Activated T-helper 1 cell treated with anti-CD3 and anti-CD28 coated beads, Interleukin-2, amount 50 U/mL, for 16 hours (primary cell): ENCODE measurements at places on chromosomes 4 and X.

GRCh38 chrX:136865270-136866158 lies 15.0 kb downstream of the RBMX start:
- DNase-seq, result no peak

DNA sequence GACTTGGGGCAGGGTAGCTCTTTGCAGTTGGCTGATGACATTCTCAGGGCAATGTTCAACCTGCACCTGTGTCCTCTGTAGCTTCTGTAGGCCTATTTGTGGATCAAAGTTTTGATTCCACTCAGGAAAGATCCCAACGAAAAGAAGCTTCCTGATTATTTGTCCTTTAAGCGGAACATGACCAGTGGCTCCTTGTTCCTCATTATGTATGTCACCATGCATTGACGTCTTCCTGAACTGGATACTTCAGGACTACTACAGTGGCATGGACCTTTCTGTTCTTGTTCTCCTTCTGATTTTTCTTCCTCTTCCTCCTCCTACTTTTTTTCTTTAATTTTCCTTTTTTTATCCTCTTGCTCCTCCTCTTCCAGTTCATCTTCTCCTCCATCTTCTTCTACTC lies 62.4 kb downstream of the NBDY start:
- no peak for DNase-seq

DNA sequence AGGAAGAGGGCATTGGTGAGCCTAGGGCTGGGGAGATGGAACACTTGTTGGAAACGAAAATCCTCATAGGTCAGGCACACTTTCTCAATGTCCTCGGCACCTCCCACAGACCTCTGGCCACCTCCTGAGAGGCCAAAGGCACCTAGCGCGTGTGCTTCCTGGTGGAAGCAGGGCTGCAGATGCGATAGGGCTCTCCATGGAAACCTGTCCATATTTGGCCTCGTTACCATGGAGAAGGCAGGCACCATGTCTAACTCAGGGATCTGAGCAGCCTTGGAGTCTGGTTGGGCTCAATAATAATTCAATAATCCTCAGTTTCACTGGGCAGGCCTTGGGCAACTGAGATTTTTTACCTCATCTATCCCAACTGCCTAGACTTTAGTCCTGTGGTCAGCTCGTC lies 58.3 kb downstream of the RAI2 start:
- DNase-seq, result no peak

GRCh38 chr4:158020734-158021346 lies 152.0 kb downstream of the GASK1B start:
- DNase-seq, result no peak

DNA sequence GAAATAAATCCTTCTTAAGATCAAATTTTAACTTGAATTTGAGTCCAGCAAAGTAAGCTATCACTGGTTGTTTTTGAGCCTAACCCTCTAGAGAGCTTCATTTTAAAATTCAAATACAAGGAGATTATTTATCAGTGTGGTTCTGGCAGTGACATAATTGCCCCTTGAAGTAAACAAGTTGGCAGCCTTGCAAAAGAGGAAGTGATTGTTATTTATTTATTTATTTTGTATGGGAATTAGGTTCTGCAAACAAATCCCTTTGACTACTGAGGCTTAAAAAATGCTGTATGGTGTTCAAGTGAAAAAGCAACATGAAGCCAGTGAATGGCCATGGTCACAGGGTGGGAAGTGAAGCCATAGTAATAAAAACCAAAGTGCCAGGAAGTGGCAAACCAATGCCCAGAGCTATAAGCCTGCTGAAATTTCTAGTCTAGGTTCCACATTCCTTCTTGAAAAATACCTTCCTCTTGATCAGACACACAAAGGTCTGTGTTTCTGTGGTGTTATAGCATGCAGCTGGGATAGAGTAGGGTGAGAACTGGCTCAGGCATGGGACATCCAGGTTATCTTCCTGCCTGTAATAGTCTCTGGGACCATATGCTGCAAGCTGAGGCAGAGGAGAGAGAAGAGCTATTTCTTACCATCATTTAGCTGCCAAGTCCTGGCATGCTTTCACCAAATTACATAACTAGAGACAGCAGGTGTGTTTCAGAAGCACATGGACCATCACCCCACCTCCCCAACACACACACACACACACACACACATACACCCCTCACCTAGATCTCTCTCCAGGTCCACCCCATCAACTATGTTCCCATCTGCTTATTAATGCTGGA lies 47.1 kb upstream of the TSPAN7 start:
- DNase-seq, result no peak

GRCh38 chr4:60744767-60745166 lies 455.4 kb upstream of the ADGRL3 start:
- no peak for DNase-seq

GRCh38 chr4:152436384-152436783 lies 99.5 kb downstream of the FBXW7 start:
- no peak for DNase-seq

DNA sequence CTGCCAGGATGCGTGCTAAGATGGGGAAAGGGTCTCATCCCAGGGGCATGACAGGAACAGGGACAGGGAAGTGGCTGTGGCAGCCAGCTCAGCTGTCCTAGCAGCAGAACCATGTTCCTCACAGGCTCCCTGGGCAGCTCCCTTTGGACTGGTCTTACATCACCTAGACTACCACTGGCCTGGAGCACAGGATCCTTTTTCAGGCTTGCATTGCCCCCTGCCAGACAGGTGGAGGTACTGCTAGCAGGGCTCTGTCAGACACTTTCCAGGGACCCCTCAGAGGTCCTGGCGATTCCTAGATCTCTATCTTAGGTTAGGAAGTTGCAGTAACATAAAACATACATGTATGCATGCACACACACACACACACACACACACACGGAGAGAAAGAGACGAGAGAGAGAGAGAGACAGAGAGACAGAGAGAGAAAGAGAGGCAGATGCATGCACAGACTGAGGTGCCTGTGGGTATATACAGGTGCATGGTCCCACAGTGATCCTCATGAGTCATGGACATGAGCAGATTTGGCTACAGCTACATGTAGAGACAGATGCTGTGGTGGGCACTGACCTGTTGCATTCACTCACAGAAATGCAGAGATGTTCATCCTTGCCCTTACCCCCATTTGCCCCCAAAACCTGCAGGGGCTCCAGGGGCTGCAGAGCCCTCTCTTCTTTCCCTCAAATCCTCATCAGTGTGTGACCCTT lies 63.6 kb downstream of the STARD8 start:
- DNase-seq, result no peak

DNA sequence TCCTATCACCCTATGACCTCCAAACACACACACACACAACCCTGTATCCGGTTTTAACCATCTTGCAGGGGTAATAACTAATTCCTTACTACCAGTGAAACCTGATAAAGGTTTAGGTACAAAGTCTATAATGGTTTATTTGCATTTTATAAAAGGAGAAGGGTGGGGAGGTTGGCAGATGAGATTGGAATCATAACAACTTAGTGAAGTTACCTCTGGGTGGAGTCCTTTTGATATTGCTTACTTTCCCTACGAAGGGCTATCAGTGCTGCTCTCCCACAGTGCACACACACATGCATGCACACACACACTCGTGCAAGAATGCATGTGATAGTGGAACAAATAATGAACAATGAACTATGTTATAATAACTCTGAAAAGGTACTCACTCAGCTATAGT lies 56.1 kb downstream of the CCSER1 start:
- DNase-seq, result no peak

GRCh38 chr4:66328803-66329574 lies 658.7 kb upstream of the EPHA5 start:
- DNase-seq, result no peak

DNA sequence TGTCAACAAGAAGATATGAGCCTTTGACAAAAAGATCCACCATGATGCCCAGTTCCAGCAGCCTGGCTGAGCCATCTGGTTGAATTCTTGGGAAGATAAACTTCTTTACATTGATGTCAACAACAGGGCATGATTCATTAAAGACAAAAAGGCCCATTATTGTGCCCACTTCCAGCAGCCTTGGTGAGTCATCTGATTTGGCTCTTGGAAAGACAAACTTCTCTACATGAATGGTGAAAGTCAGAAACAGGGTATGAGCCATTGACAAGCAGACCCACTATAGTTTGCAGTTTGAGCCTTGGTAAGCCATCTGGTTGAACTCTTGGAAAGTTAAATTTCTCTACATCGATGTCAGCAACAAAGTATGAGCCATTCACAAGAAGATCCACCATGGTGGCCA lies 4.1 kb upstream of the CSF2RA start:
- DNase-seq, result no peak

DNA sequence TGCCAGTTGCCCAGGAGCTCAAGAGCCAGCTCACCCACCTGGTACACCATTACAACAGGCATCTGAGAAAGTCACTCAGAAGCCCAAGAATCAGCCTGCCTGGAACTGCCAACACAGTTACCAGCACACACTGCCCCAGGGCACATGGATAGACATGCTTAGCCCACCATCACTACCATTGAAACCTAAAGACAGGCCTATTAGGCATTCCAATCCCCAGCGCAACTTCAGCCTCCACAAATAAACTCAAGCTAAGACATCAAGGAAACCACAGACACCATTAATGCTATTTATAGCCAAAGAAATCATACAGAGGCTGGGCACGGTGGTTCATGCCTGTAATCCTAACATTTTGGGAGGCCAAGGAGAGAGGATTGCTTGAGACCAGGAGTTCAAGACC lies 42.3 kb downstream of the ATRX start:
- DNase-seq, result no peak

DNA sequence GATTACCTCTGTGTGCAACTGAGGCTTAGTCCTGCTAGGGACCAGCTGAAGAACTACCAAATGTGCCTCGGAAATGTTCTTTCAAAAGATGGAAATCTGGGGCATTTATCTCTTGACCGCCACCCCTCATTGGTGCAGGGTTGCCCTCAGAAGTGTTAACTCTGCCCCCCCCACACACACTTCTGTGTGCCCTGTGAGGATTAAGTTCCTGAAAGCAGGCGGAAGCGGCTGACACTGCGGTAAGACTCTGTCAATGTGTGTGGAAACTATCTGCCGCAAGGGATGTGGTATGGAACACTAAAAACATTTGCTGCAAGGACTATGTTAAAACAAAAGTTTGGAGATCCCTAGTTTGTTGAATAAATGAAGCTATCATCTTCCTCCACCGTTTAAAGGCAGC lies 106.9 kb upstream of the NDP start:
- DNase-seq, result no peak

DNA sequence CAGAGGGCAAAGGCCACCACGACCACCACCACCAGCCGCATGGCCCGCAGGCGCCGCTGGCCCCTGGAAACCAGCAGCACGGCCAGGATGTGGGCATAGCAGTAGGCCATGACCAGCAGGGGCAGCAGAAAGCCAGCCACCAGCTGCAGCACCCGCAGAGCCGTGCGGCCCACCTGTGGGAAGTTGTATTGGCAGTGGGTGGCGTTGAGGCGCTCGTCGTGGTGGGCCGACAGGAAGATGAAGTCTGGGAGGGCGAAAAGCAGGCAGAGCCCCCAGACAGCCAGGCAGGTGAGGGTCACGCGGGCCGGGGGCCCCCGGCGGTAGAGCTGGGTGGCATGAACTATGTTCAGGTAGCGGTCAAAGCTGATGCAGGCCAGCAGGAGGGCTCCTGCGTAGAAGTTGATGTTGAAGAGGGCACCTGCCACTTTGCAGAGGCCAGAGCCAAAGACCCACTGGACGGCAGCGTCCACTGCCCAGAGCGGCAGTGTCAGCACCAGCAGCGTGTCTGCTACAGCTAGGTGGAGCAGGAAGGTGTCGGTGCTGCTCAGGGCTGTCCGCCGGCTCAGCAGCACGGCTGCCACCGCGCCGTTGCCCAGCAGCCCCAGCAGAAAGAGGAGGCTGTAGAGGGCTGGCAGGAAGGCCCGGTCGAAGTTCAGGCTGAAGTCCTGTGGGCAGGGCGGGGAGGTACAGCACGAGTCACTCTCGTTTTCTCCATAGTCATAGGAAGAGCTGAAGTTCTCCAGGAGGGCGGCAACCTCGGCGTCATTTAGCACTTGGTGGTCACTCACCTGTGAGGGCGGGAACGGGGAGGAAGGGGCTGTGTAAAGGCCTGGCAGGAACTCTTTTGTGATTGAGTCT lies 1.4 kb downstream of the CXCR3 start:
- DNase-seq, result no peak

- DNase-seq, result no peak
Observed at GRCh38 chrX:23954396-23954795, 46.6 kb downstream of the CXorf58 start.

GRCh38 chrX:123175366-123176122 lies 8.5 kb upstream of the GRIA3 start:
- no peak for DNase-seq

DNA sequence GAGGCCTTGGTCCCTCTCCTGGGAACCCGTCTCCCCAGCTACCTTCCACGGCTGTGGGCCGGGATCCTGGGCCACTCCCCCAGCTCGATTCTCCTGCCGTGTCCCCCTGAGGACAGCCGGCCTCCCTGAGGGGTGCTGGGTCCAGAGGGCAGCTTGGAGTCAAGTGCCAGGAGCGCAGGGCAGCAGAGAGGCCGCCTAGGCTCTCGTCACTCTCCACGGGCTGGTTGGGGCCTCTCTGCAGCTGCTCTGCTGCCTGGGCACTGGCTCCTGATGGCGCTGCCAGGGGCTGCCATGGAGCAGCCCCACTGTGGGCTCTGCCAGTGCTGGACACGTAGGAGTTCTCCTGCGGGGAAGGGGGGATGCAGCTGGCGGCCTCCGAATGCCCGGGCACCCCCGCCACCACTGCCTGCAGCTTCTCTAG lies 6.7 kb downstream of the IRAK1 start:
- no peak for DNase-seq

DNA sequence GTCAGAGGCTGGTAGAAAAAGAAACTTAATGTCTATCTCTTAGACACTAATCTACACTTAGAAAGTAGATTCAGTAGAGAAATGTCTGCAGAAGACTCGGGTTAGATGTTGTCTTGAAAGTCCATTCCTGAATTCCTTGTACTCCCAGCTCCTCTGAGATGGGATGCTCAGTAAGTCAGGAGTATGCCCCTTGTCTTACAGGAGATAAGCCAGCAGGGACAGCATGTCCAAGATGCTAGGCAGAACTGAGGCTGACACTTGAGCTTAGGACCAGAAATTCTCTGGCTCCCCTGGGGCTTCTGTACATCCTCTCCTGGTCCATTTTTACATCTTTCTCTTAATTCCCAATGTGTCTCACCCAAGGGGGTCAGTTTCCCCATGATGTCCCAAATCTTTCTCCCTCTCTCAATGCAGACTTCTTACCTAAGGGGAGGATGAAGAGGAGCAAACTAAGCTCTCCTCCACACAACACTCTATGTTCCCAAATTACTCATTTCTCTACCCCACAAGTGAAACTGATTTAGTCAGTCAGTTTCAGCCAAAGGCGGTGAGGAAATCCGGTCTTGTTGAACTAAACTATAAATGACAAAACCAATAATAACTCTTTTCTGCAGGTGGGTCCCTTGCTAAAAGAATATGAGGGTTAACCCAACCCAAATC lies 558.2 kb upstream of the DIPK2B start:
- no peak for DNase-seq

DNA sequence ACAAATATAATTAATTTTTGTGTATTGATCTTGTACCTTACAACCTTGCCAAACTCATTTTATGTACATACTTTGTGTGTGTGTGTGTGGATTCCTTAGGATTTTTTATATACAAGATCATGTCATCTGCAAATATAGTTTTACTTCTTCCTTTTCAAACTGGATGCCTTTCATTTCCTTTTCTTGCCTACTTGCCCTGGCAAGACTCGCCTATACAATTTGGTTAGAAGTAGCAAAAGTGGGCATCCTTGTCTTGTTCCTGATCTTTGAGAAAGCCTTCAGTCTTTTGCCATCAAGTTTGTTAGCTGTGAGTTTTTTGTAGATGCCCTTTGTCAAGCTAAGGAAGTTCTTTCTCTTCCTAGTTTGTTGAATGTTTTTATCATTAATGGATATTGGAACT lies 30.5 kb downstream of the RUFY3 start:
- DNase-seq, result no peak
